AG20443 (cell line): ENCODE measurements at places on chromosomes 16 and 17.

DNA sequence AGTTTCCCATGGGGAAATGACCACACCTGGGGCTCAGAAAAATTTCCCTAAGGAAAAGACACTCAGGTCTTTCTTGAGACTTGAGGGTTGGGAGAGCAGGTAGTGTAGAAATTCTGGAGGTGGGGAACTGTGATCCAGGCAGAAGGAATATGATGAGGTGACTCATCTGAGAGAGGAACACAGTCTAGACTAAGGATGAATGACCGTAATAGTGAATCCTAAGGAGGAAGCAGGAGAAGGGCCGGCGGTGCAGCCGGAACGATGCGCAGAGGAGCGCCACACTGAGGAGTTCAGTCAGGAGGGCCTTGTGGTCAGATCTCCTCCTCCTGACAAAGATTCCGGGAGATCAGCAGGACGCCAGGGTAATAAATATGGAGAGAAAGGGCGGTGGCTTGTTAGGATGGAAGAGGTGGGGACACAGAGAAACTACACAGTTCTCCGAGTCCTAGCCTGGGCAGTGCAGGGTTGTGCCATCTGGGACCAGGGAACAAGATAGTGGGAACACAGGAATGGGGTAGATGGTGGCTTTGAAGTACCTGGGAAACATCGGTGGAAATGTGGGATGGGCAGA, 135.6 kb downstream of the PARN start:
- no peak for DNase-seq

DNA sequence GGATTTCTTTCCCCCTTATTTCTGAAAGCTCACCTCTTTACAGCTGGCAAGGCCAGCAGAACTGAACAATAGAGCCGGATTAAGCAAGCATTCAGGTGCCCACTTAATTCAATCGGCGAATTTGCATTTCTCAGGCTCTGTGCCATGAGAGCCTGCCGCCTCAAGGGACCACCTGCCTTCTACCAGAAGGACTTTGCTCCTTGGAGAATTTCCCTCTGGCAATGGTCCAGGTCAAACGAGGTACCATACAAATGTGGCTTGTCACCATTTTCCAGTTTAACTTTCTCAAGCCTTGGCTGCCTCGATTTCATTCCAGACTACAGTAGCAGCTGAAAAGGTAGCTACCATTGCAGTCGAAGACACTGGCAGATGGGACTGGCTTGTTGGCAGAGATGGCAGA, 534.0 kb downstream of the MAF start:
- no peak for DNase-seq

GRCh38 chr16:51500306-51500705, 349.2 kb upstream of the SALL1 start:
- peak; percentile 35 for DNase-seq

DNA sequence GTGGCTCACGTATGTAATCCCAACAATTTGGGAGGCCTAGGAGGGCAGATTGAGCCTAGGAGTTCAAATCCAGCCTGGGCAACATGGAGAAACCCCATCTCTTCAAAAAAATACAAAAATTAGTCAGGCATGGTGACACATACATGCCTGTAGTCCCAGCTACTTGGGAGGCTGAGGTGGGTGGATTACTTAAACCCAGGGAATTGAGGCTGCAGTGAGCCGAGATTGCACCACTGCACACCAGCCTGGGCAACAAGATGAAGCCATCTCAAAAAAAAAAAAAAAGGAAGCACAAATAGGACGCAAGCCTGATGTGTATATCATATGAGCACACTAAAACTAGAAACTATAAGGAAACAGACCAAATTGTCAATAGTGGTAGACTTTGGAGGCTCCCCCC, 17.1 kb upstream of the FLCN start:
- no peak for DNase-seq

DNA sequence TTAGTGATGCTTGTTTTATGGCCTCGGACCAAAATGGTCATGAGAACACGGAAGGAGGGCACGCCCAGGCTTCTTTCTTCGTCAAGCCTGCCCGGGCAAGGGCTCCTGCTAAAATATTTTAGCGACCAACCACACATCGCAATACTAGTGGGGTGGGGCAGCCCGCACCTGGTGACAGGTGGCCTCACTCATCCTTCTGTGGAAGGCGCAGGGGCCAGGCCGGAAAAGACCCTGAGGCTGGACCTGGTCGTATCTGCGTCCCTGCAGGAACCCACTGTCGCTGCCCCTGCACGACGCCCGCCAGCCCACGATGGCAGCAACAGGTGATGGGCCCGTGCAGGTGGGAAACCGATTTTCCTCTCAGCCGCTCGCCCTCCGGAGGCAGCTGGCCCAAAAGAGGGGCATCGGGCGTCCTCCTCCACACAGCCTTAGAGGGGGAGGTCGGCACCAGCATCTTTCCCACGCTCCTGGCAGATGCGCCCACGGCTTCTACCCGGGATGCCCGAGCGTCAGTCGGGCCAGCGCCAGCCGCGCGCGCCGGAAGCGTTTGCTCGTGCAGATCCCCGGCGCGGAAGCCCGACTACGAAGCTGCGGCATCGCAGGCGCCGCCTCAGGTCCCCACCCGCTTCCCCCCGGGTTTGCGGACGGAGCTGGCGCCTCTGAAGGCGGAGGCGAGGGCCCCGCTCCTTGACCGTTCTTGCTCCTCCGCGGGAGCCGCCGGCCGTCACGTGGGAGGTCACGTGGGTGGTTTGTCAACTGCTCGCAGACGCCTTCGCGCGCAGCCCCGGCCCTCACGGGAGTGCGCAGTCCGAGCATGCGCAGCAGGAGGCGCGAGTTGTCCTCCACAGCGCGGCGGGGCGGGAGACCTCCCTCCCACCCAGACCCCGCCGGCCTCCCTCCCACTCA, 22.8 kb upstream of the FOXK2 start:
- DNase-seq = peak; percentile 96

GRCh38 chr17:45868276-45868675, 23.6 kb downstream of the SPPL2C start:
- no peak for DNase-seq

- DNase-seq = peak; percentile 48
Observed at GRCh38 chr16:11224894-11225676, 30.9 kb downstream of the SOCS1 start.

DNA sequence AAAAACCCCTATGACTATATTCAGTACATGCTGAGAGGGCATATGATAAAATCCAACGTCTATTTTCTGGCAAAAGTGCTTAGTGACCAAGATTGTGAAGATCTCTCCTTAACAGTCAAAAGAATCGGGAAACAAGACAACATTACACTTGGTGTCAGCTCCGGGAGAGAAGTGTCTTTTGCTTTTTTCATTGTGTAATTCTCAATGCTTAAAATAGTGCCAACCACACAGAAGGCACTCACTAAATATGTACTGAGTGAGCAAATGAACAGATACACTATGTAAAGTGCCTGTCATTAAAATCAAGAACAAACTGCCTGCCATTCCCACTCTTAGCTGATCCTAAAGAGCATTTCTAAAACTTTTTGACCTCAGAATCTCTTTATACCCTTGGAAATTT, 34.1 kb downstream of the VPS53 start:
- no peak for DNase-seq

- DNase-seq = no peak
Observed at GRCh38 chr16:49338611-49339265, 34.9 kb upstream of the C16orf78 start.
